SK-N-MC (cell line): ENCODE measurements at places on chromosomes 3 and 15.

GRCh38 chr3:73056014-73056844 is 5.2 kb upstream of the EBLN2 start:
- no peak for DNase-seq

DNA sequence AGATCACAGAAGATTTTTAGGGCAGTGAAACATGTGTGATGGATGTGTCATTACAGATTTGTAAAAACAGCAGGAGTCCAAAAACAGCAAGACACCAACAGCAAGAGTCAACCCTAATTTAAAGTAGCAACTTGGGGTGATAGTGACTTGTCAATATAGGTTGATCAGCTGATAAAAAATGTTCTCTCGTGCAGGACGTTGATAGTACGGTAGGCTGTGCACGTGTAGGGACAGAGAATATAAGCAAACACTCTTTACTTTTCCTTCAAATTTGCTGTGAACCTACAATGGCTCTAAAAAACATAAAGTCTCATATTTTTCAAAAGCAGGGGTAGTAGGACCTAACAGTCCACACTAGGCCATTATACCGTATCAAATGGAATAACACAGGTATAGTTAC is 120.8 kb downstream of the STAG1 start:
- no peak for DNase-seq

GRCh38 chr3:107899990-107900651 is 190.7 kb downstream of the CD47 start:
- no peak for DNase-seq

DNA sequence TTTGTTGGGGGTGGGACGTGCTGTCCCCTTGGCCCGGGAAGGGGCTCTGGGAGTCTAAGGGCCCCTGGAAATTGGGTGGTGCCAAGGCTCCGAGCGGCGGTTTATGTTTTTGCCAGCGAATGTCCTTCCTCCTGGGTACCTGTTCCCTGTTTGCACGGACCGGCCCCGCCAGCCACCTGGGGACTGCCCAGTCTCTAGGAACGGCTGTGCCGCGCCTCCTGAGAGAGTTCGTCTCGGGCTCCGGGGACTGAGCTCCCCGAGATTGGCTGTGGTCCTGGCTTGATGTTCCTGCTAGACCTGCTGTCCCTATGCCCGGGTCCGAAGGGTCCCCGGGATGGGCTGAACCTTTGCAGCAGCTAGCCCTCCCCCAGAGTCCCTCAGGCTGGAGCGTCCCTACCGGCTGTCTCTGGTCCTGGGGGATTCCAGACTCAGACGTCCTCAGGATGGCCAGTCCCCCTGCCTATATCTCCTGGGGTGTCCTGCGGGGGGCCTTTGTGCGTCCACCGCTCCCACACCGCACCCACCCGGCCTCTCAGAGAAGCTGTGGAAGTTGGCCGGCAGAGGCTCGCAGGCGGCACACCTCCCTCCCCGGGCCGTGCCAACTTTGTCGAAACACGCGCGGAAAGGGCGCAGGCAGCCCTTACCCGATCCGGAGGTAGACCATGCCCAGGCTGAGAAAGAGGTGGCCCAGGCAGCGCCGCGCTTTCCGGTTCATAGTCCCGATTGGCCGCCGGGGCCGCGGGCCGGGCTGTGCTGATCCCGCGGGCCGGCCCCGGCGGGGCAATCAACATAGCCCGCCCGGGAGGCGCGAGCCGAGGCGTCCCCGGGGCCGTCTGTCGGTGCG is 547 bp downstream of the WNT7A start:
- no peak for DNase-seq

GRCh38 chr15:89761009-89761831 is 10.2 kb upstream of the MESP1 start:
- no peak for DNase-seq

DNA sequence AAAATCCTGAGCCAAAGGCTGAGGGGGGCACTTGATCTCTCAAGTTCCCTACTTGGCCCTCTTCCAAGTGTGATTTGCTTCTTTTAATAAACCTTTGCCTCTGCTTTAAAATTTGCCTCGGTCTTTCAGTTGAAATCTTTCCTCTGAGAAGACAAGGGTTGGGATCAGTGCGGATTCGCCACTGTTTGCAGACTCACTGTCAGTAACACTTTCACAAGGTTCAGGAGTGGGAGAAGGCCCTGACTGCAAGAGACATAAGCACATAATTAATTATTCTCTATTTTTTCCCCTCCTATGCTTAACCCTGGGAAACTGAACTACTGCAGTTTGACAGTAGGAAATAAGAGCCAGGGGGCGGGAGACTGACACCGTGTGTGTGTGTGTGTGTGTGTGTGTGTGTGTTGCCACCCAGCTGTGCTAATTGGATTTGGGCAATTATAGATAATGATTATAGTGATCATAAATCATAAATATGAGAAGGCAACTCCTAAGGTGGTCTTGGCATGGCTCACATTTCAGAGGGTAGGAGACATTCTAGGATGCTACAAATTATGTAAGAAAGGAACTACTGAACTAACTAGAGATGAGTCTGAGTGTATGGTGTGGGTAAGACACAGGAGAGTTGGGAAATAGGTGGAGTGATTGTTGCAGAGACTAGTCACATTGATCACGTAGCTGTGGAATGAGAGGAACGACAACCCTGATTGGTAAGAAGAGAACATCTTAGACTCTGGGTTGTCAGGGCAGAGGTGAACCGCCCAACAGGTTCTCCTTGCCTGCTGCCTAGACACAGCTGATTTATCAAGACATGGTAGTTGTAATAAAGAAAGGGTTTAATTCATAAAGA is 5.5 kb upstream of the ZNF662 start:
- no peak for DNase-seq

GRCh38 chr3:158777161-158777873 is 24.5 kb upstream of the MFSD1 start:
- DNase-seq, result no peak

- no peak for DNase-seq
These were observed 2.8 kb upstream of the PRICKLE2 start for GRCh38 chr3:64228110-64228509.

DNA sequence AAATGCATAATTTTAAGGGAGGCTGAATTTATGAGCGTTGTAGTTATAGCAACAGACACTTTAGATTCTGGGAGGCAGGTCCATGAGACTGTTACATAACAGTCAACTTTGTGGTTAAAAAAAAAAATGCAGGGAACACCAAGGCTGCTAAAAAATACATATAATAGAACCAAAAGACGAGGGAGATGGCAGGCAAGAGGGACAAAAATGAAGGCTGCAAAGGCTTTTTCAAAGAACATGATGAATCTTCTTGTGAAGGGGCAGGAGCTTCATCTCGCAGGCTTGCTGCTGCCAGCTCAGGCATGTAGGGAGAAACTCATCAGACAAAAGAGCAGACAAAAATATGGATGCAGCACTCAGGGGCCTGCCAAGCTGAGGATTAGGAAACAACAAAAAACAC is 243.9 kb downstream of the SHQ1 start:
- no peak for DNase-seq

DNA sequence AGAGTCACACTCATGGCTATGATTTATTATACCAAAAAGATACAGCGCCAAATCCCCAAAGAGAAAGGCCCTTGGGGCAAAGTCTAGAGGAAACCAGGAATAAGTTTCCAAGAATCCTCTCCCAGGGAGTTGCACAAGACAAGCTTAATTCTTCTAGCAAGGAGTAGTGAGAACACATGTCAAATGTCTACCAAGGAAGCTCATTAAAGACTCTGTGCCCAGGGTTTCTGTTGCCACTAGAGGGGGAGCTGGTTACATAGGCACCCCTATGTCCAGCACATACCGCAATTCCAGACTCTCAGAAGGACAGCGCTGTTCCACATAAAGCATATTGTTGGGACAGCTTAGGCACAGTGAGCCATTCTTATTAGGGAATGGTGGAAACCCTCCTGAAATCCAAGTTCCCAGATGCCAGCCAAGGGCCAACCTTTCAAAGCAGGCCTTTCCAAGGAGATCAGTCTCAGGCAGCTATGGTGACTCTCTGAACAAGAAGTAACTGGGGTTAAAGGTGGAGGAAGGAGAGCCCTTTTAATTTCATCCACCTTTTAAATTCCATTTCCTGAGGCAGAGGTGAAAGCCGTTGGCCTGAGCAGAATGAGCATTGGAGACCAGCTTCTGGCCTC is 194.2 kb downstream of the UACA start:
- peak; percentile 69 for DNase-seq

DNA sequence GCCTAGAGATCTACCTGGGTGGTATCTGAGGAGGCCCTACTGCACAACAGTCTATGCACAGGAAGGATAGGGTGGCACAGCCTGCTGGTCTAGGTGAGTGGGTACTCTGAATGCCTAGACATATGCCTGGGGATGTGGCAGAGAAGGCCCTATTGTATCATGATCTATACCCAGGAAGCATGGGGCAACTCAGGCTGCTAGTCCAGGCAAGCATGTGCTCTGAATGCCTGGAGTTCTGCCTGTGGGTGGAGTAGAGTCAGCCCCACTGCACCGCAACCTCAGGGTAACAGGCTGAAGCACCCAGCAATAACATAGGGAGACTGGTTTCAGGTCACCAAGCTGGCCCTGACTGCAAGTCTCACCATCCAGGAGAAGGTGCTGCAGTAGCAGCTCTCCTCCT is 224.7 kb downstream of the MFSD1 start:
- no peak for DNase-seq

DNA sequence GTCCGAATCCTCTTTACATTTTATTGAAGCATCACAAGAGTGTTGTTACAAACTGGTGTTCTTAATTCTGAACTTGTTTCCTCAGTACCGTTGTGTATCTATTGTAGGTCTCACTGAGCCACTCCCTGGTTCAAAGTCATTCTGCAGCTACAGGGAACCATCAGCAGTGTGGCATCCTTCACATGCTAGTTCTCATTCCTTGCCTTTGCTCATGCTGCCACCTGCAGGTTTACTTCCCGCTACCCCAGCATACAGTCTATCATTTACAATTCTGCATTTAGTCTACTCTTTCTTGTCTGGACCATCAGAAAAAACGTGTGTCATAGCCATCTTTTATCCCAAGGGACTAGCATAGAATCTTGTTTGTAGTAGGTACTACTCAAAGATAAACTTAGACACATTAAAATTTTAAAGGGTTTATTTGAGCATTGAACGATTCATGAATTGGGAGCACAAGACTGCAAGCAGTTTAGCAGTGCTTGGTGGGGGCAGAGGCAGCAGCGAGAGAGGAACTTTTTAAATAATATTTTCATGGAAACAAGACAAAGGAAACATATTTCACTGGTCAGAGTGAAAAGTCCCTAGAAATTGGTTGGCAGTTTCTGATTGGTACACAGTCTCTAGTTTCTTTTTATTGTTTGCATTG is 402.1 kb downstream of the CADM2 start:
- DNase-seq, result peak; percentile 42

GRCh38 chr3:188719545-188719944 is 452.2 kb upstream of the TPRG1 start:
- no peak for DNase-seq

DNA sequence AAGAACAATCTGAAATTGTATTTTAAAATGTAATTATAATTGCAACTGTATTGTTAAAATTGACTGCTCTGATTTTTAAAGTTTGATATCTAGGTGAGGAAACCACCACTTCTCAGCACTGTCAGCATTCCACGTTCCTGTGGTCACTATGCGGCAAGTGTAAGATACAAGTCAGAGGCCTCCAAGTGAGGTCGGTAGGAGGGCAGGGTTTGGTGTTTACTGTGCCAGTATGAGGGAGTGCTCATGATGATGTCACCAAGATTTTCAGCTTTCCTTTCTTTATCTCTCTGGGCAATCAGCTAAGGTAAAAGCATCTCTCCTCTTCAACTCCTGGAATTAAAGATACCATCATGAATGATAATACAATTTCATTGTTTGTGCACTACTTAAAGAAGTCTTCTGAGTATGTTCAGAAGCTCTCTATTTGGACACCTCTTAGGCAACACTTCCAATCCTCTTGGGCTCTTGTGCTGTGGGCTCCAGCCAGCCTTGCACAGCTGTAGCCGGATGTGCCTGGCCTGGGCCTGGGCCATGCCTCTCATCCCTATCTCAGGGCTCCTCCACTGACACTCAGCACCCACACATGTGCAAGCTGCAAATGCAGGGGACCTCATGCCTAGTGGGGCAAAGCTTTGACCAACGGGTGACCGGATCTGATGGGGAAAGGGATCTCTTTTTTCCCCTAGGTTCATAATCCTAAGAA is 42.9 kb downstream of the CCR3 start:
- no peak for DNase-seq

GRCh38 chr3:3443482-3443881 is 264.0 kb upstream of the CRBN start:
- no peak for DNase-seq

DNA sequence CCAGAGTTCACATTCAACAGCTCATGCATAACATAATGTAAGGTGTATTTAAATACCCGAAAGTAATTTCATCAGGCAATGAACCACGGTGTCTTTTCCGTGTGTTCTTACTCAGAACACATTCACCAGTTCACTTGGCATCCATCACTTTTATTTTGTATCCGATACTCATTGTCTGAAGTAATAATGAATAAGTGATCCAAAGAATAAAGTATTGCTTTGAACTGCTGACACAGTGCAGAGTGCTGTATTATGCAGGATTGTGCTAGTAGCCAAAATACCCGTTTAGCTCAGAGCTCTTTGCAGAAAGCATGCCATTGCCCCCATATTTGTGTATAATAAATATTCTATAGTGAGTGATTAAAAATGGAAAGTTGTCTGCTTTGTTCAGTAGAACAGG is 460.9 kb upstream of the KCNMB2 start:
- DNase-seq, result no peak

DNA sequence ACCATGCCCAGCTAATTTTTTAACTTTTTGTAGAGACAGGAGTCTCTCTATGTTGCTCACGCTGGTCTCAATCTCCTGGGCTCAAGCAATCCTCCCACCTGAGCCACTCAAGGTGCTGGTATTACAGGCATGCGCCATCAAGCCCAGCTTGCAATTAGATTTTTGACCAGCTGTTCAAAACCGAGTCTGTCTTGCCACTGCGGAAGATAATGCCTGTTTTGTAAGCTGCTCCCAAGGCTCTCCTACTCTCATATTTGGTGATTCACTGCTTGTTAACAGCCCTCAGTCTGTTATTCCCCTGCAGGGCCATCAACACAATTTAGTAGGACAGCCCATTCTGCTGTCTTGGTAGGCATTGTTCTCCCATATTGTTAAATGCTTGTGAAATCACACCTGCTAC is 17.8 kb upstream of the MCCC1 start:
- DNase-seq, result no peak

GRCh38 chr15:80999623-81000036 is 1.1 kb upstream of the TLNRD1 start:
- no peak for DNase-seq

GRCh38 chr3:11551036-11551435 is 92.7 kb downstream of the VGLL4 start:
- DNase-seq, result no peak

GRCh38 chr3:16290007-16290826 is 25.2 kb downstream of the OXNAD1 start:
- no peak for DNase-seq
